ENCODE measurements at places on chromosomes 6 and 20.

GRCh38 chr6:71088166-71088565 is 131.3 kb upstream of the B3GAT2 start:
- no peak for DNase-seq

DNA sequence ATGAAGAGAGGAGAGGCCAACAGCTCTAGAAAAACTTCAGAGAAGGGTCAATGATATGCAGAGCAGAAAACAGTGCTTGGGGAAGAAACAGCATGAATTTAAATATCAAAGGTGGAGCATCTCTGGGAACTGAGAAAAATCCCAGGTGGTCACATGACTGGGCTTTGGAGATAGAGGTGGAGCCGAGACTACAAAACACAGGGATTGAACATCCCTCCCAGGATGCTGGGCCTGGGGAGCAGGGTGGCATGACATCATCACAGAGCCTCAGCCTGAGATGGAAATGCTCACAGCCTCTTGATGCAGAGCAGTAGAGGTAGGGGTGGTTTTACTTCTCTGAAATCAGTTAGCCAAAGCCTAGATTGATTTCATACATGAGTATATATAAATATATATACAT is 529.5 kb downstream of the PRKN start:
- no peak for DNase-seq

GRCh38 chr6:137058037-137058436 is 13.3 kb upstream of the IL20RA start:
- no peak for DNase-seq

DNA sequence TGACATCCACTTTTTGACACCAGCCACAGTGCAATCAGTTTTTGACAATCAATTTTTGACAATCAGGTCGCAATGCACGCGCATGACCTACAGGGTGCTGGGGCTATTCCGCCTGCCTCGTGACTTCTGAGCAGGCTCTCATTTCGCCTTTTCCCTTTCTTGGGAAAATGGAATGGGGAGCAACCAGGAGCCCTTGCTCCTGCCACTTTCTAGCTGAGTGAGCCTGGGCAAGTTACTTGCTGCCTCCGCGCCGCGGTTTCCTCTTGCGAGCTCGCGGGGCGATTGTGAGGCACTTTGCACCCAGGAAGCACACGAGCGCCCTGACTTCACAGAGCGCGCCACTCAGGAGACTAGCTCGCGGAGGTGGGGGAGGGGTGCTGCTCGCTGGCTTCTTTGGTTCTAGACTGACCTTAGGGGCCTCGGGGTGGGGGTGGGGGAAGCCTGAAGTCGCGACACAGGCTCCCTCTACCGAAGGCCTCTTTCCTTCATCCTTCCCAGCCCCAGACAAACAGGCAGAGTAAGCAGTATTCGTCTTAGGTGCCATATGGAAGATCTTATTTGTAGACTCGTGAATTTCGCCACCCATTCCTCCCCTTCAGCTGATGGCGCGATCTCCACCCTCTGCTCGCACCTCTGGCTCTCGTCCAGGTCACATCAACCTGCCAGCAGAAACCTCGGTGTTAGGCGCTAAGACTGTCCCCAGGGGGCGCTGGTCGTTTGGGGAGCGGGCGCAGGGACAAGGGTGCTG is 4.6 kb downstream of the TP53TG5 start:
- peak; percentile 79 for DNase-seq

GRCh38 chr6:140346428-140346827 is 972.0 kb upstream of the CITED2 start:
- DNase-seq: no peak

DNA sequence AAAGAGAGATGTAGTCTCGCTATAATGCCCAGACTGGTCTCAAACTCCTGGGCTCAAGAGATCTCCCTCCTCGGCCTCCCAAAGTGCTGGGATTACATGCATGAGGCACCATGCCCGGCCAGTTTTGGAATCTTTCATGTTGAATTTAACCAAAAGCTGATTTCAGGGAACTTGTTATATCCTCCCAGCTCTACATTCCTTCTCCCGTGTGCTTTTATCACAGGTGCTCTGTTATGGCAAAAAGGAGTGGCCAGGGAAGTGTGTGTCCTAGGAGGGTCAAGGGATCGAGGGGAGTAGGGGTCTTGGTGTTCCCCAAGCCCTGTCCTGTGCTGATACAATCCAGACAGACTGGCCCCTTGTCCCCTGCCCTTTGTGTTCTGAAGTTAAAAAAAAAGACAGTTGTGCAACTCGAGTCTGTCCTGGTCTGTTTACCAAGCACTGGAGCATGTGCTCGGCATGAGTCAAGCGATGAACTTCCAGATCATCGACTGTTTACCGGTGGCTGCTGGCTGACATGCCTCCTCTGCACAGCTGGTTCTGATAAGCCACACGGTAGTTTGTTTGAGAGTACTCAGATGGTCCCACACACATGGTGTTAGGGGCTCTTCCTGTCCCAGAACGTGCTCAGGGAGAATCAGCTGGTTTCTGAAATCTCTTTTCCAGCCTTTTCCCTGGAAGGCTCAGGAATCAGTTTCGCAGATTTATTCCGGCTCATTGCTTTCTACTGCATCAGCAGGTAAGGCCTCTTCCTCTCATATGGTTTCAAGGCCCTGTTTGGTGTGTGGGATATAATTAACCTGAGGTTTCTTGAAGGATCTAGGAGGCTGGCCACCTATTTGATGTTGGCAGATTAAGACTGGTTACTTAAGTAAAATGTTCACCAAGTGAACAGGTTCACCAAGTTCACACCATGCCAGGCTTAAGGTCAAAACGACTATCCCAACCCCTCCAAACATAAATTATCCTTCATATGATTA is 52.6 kb upstream of the NAA20 start:
- DNase-seq: no peak

GRCh38 chr6:123014835-123015234 is 18.8 kb downstream of the CLVS2 start:
- DNase-seq: no peak

- no peak for DNase-seq
Measured at GRCh38 chr6:37860226-37860839, 40.8 kb downstream of the ZFAND3 start.

DNA sequence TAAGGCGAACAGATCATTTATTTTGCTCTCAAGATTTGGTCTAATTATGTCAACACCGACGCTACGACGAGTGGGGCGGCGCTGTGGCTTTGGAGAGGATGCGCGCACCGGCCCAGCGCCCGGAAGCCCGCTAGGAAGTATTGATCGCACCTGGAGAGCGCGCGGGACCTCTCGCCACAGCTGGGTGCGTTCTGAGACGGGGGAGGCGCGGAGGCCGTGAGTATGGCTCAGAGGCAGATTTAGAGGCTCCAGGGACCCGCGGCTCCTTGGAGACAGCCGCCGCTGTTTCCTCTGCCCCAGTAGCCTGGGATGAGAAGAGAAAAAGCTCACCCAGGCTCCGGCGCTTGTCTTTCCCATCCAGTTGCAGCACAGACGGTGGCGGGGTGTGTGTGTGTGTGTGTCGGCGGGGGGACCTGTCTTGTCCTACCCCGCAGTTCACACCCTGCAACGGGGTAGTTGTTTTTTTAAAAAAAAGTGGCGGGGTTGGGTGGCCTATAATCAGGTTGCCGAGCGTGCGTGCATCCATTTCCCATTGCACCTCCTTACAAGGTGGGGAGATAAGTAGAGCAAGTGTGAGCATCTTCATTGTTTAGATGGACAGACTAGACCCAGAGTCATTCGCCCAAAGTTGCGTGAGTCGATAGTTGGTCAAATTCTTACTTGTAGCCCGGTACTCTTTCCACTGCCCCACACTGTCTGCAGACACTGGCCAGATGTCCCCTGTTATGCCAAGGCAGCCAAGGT is 11.2 kb downstream of the TFAP2D start:
- no peak for DNase-seq

DNA sequence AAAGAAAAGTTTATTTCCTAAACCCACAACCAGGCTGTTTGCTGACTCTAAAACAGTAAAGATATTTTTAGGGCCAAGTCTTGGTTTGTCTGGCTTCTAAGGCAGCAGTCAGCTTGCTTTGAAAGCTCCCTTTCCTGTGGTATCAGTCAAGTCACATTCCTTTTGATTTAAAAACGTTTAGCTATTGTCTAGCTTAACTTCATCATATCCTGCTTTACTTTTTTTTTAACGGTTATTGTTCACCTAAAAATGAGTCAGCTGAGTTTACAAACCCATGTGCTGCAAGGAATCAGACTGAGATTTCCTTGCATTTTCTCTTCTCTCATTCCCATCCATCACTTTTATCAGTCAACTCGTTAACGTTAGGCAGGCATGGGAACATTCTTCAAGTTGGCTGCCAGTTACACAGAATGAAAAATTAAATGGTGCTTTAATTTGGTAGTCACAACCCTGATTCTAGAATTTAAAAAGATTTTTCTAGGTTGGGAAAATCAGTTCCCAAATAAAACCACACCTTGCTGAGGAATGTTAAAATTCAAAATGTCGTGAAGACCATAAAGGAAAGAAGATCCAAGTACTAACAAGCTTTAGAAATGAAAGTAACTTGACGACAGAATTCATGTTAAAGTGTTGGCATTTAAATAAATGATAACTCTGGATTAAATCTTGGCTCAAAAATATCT is 45.9 kb downstream of the ELOVL5 start:
- DNase-seq: no peak

GRCh38 chr20:39855799-39856198 is 833.2 kb downstream of the MAFB start:
- DNase-seq: no peak

- no peak for DNase-seq
Measured at GRCh38 chr6:162852192-162852591, 124.4 kb downstream of the PACRG start.

GRCh38 chr6:23728707-23729106 is 397.3 kb upstream of the NRSN1 start:
- no peak for DNase-seq

DNA sequence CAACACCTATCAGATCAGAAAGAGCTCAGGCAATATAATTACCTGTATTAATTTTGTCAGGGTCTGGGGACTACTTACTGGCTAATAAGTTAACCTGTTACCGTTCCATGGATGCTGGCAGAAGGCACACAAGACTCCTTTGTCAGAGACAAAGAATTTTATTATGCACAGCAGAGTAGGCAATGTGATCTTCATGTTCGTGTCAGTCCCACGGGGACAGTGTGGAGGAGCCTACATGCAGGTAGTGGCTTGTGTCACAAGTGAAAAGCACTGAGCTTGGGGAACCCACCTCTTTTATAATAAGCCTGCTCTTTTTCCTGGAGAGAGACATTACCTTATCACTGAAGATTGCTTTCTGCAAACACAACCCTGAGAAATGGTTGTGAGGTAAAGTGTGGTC is 96.9 kb downstream of the CD164 start:
- no peak for DNase-seq

- no peak for DNase-seq
Measured at GRCh38 chr6:7992002-7992815, 72.0 kb downstream of the BLOC1S5 start.

- no peak for DNase-seq
Measured at GRCh38 chr6:138945354-138945753, 42.7 kb downstream of the REPS1 start.

GRCh38 chr6:72624557-72625160 is 2.8 kb downstream of the KCNQ5 start:
- DNase-seq: no peak

- DNase-seq: no peak
Measured at GRCh38 chr6:45558858-45559257, 181.1 kb upstream of the SUPT3H start.

DNA sequence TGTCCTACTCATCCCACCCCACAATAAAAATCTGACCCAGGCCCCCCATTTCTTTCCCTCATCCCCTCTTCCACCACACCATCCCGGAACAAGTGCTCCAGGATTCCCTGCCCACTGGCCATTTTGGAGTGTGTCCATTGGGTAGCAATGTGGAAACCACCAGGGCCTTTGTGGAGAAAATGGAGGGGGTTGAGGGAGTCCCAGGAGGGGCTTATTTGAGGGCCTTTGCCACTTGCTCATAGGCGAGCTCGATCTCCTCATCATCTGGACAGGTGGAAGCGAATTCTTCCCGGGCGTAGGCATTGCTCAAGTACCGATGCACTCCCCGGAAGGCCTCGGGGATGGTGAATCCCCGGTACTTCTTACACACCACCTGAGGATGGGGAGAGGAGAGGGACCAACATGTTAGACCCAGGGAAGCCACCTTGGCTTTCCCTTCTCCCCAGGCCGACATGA is 1.6 kb upstream of the DDAH2 start:
- no peak for DNase-seq

DNA sequence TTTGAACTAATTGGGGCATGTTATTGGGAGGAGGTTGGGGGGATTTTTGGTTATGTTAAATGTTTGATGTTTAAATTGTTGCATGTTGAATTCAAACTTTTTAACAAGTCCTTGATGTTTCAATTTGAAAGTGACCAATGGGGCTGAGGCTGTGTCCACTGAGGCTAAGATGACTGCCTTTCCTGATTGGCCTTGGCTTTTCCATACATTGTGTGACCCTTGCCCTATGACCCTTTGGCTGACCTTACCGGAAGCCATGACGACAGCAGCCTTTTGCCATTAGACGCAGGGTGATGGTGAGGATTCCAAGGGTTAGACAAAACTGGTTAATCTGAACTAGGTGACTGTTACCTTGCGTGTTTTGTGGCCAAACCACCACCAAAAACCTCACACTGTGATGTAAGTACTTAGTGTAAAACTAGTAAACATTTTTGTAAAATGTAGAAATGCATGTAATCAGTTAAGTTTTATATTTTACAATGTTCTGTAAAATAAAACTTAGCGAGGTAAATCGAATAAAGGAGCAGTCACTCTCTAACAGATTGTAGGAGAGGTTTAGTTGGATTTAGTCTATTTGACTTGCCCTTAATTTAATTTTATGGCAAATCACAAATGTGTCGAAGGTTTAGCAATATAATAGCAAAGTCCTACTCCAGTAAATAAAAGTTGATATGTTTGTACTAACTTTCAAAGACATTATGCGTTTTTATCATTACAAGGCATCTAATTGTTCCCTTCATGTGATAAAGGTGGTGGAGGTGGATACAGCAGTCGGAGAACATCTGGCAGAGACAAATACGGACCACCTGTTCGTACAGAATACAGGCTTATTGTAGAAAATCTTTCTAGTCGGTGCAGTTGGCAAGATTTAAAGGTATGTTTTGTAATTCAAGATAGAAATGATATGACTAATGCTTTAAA is 1.6 kb downstream of the SRSF6 start:
- DNase-seq: no peak

- DNase-seq: no peak
Measured at GRCh38 chr6:18742406-18742805, 355.3 kb downstream of the RNF144B start.

DNA sequence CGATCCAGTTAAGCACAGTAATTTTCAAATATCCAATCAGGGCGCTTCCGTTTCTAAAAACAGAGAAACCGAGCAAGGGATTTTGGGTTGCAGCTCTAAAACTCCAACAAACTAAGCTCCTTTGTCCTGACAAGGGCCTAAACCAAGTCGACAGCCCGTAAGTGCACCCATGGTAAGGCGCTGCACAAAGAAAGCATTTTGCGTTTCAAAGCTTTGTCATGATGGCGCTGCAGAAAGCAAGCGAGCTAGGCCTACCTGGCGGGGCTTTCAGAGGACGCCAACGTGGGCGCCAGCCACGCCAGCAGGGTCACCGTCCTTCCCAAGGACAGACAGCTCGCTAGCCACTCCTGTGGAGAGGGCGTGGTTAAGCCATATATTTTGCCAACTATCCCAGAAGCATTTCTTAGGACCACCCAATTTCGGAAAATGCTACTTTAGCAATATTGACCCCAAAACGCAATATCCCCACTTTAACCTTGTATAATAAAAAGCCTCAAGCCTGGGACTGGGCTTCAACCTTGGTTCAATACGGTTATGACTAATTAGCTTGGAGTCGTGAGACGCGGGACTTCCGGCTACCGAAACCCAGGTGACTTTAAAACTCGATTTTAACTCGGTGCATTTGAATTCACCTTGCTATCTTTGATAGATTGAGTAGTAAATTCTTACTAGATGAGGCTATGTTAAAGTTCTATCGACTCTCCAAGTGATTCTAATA is 53.8 kb downstream of the TRIM38 start:
- no peak for DNase-seq

All from stimulated activated CD8-positive, alpha-beta memory T cell treated with anti-CD3 and anti-CD28 coated beads, Interleukin-7, amount 100 ng/mL, for 4 hours (primary cell).